ENCODE measurements at places on chromosomes 7 and 10.

GRCh38 chr10:62527019-62527827 lies 153.1 kb downstream of the ZNF365 start:
- DNase-seq, result no peak

GRCh38 chr10:120806081-120806480 lies 45.1 kb upstream of the WDR11 start:
- DNase-seq, result no peak

- DNase-seq, result no peak
Observed at GRCh38 chr7:131945313-131945911, 389.0 kb upstream of the PODXL start.

- DNase-seq, result no peak
Observed at GRCh38 chr7:36838616-36839225, 114.4 kb upstream of the AOAH start.

- DNase-seq, result no peak
Observed at GRCh38 chr10:131973160-131973951, 8.4 kb downstream of the BNIP3 start.

- DNase-seq, result no peak
Observed at GRCh38 chr10:114301951-114302710, 63.1 kb downstream of the VWA2 start.

DNA sequence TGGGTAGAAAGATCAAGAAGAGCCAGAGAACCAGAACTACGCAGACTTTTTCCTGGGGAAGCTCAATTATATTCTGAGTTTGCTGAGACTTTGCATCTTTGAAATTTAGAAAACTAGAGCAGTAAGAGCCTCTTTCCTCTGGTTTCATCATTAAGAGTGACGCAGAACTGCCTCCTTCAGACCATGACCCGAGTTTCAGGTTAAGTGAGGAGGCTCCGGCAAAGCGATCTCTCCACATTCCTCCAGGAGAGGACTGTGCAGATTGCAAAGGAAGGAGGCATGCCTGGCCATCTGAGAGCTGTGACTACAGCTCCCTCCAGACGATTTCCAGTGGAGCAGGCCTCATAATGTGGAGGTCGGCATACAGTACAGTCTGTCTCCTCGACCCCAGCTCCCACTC lies 115.8 kb upstream of the LANCL2 start:
- DNase-seq, result no peak

DNA sequence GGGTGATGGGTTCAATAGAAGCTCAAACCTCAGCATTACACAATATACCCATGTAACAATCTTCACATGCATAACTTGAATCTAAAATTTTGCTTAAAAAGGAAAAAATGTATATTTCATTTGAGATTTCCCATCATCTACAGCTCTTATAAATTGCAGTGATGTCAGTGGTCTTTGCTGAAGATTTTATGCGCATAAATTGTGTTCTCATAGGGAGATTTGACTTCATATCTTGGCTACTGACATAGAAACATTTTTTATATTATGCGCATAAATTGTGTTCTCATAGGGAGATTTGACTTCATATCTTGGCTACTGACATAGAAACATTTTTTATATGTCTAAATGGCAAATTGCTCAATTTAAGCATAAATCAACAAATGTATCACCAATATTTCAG lies 1125.3 kb upstream of the C7orf33 start:
- no peak for DNase-seq

- no peak for DNase-seq
Observed at GRCh38 chr7:134696261-134696660, 49.6 kb downstream of the BPGM start.

DNA sequence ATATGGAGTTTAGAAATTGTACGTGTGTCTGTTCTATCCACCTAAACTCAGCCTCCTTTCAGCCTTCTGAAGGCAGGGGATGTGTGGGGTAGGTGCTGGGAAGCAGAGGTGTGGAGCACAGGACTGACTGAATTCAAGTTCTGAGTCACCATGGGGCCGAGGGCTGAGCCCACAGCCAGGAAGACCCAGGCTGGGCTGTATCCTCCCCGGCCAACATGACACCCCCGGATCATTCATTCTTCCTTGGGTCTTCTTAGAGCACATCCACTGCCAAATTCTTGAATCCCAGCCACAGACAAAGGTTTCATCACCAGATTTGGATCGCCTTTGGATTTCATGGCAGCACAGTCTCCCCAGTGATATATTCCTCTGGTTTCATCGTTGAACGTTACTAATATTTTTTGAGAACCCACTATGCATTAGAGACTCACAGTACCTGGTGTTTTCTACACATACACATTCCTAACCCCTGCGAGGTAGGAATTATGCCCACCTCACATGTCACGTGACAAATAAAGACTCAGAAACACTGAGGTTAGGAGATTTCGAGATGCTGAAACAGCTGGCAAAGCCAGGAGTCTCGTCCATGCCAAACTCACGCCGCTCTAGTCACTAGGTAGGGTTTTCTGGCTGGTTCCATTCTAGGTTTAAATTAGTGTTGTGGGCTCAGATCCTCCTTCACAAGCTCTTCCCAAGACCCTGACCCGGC lies 26.9 kb downstream of the CCDC3 start:
- DNase-seq, result no peak
